ENCODE measurements at places on chromosomes 4 and X.

DNA sequence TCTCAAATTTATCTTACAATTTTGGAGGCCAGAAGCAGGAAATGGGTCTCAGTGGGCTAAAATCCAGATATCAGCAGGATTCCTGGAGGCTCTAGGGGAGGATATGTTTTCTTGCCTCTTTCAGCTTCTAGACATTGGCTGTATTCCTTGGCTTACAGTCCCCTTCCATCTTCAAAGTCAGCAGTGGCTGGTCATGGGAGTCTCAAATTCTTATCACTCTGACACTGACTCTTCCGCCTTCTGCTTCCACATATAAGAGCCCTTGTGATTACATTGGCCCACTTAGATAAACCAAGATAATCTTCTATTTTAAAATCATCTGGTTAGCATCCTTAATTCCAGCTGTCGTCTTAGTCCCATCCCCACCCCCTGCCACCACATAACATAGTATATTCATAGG, 113.0 kb downstream of the PCDH7 start:
- DNase-seq = no peak

GRCh38 chr4:10153161-10153560, 36.6 kb upstream of the WDR1 start:
- no peak for DNase-seq

GRCh38 chrX:99703473-99703872, 706.6 kb downstream of the PCDH19 start:
- no peak for DNase-seq

DNA sequence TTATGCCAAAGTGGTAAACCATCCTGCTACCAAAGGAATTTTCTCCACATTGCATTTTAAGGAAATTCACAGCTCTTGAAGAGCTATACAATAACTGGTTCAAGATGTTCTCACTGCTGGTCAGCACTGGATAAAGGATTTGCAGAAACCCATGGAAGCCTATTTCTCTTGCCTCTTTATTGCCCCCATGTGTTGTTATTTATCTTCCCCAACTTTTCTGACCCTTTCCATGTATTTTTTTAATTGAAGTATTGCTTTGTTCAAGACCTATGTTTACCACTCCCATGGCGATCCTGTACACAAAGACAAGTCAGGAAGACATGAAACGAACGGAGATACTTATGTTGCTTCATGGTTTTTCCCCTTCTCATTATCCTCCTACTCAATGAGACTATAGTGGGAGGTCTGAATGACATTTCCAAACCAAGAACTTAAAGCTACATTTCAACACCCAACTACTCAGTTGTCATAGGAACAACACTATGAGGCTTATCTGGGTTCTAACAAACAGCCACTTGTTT, 566.4 kb upstream of the DIPK2B start:
- DNase-seq = no peak

DNA sequence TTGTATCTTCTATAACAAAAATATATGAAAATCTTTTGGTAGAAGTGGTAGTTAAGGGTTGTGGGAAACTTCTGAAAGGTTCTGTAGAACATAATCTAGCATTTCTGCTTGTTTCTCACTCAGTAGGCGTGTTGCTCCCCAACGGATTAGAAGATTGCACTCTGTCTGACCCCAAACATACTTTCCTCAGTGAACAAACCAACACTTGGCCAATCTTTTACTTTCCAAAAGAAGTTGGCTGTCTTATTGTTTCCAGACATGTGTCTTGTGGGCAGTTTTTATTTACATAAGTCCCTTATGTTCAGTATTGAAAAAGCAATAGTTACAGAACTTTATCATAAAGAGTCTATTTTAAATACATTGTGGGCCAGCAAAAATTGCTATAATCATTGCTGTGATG, 312.8 kb upstream of the EPHA5 start:
- DNase-seq = no peak

GRCh38 chr4:42277291-42277690, 120.0 kb upstream of the SHISA3 start:
- no peak for DNase-seq

DNA sequence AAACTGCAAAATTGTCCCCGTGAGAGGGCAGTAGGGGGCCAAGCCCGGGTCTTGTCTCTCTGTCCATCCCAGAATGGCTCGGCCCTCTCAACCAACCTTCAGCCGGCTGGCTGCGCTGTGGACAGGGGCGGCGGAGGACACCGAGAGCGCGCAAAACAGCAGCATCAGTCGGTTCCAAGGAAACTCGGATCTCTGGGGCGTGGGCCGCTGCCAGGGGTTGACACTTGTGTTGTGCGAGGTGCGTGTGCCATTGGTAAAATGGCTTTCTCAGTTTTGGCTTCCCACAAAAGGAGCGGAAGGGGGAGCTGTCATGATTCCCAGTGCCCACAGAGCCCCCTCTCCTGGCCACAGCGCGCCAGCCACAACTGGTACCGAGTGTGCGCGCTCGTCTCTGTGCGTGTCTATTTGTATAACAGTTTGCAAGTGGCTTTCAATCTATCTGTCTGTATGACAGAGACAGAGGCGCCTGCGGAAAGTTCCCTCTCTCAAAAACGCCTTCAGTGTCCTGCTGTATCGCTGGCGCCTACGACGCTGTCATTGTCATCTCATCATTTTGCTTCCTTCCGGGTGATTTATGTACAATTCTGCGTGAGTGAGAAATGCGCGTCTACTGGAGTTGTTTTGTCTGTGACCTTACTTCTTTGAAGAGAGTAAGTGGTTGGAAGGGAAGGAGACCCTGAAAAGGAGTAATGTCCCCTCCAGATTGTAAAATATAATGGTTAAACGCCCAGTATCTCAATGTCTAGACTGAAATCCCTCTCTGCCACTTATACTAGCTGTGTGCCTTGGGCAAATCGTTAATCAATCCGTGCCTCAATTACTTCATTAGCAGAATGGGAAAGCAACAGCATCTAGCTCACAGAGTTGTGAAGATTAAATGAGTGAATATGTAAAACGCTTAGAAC, 1.8 kb downstream of the DKK2 start:
- no peak for DNase-seq

- DNase-seq = no peak
These were observed 5.4 kb upstream of the ASB5 start for GRCh38 chr4:176274441-176274840.

GRCh38 chrX:112341598-112341997, 259.0 kb upstream of the TRPC5 start:
- DNase-seq = no peak

DNA sequence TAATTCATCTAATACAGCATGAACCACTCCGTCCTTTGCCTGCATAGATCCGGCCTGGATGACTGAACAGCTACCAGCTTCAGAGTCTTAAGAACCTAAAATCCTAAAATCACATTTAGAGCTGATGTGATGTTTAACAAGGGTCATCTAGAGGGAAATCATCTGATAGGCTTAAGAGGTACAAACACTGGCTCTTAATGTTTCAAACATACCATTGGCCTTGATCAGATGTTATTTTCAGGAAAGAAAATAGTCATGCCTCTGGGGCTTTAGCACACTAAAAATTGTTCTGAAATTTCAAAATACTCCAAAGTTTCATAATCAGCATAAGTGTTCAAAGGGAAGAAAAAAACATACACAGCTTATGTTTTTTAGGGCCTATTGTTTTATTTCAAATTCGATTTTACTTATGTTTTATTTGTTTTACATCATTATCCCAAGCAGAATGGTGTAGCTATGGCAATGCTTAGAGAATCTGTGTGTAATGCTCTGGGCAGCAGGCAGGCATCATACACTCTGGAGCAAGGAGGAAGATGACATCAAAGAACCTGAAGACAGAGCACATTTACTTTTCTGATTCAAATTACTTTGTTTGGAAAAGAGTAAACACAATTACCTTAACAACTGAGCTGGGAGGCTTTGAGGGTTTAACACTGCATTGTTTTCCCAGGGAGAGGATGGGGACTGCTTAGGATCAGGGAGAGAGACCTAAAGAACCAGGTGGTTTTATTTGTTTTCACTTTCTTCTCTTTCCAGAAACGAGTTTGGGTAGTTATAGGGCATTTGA, 25.3 kb upstream of the LEF1 start:
- DNase-seq = no peak

GRCh38 chr4:107896158-107896645, 35.1 kb upstream of the CYP2U1 start:
- DNase-seq = no peak

GRCh38 chr4:126458993-126459392, 1144.2 kb downstream of the FAT4 start:
- no peak for DNase-seq

DNA sequence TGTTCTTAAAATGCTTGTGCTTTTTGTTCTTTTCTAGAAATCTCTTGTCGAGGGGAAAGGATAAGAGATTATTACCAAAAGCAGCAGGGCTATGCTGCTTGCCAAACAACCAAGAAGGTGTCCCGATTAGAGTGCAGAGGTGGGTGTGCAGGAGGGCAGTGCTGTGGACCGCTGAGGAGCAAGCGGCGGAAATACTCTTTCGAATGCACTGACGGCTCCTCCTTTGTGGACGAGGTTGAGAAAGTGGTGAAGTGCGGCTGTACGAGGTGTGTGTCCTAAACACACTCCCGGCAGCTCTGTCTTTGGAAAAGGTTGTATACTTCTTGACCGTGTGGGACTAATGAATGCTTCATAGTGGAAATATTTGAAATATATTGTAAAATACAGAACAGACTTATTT, 81.5 kb upstream of the PACRGL start:
- no peak for DNase-seq

- DNase-seq = no peak
These were observed 561.5 kb downstream of the BCOR start for GRCh38 chrX:39536211-39536610.

- DNase-seq = no peak
These were observed 47.8 kb upstream of the CLNK start for GRCh38 chr4:10732235-10732913.

DNA sequence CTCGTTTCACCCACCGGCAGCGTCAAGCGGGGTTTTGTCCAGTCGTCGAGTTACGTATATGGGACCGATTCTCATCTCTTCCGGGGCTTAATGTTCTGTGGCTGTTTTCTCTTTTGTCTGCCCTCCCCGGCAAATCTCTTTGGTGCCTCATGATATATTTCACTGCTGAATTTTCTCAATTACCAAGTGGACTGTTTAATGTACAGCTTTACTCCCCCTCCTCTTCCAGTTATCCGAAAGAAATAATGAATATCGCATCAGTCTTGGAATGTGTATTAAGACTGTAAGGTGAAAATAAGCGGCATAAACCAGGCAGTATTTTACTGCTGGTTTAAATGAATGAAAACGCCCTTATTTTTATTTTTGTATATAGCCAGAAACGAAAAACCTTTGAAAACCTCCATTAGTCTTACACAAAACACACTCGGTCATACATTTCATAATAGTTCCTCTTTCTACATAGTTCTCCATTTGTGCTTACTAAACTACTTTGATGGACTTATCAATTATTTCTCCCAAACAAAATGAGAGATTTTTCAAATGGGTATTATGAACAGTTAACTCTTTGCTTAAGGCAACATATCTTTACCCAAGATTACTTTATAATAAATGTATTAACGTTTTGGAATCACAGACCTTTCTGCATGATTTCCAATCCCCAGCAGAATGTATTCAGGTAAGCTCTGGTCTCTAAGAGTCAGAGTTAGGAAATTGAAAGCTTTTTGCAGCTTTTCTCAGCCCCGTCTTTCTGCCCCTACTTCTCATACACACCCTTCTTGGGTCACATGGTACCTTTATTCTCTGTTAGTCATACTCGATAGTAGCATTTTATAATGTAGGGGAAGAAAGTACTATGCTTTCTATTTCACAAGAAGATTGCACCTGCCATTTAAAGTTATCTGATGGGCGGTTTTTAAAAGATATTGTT, 979 bp downstream of the RP2 start:
- DNase-seq = no peak

GRCh38 chrX:69152417-69152841, 12.8 kb downstream of the PJA1 start:
- DNase-seq = no peak

GRCh38 chr4:32192363-32192762, 1472.2 kb downstream of the PCDH7 start:
- DNase-seq = no peak

DNA sequence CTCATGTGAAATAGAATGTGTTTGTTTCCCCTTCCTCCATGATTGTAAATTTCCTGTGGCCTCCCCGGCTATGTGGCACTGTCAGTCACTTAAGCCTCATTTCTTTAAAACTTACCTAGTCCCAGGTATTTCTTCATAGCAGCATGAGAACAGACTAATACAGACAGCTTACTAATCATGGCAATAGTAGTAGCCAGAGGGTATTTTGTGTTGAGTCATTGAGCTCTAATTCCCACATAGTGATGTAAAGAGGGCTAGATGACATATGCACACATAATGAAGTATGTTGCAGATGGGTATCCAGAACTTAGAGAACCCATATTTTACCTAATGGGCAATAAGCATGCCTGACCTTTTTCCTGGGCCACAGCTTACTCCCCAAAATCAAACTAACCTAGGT, 1197.2 kb downstream of the PCDH7 start:
- DNase-seq = no peak

GRCh38 chr4:159055833-159056232, 47.0 kb upstream of the RAPGEF2 start:
- no peak for DNase-seq

DNA sequence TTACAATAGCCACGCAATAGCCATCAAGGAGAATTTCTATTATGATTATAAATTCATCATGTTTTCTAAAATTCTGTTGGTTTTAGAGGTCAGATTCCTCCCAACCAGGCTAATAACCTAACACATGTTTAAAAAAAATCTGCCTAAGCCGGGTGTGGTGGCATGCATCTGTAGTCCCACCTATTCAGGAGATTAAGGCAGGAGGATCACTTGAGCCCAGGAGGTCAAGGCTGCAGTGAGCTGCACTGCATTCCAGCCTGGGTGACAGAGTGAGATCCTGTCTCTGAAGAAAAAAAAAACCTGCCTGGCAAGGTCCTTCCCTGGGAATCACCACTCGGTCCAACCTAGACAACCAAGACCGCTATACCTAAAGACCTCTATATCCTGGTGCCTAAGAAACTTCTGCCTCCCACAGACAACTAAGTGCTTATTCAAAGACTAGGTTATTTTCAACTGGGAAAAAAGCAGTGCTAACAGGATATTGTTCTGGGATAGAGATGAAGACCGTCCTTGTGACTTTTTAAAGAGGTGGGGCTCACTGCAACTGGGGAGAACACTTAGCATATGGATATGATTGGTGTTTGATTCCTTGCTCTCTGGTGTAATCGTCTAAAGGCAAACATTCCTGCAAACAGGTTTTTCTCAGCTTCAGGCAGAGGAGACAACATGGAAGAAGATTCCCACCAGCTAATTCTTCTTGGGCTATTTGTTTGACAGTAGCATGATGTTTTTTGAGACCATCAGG, 18.2 kb downstream of the ATP1B4 start:
- DNase-seq = no peak

DNA sequence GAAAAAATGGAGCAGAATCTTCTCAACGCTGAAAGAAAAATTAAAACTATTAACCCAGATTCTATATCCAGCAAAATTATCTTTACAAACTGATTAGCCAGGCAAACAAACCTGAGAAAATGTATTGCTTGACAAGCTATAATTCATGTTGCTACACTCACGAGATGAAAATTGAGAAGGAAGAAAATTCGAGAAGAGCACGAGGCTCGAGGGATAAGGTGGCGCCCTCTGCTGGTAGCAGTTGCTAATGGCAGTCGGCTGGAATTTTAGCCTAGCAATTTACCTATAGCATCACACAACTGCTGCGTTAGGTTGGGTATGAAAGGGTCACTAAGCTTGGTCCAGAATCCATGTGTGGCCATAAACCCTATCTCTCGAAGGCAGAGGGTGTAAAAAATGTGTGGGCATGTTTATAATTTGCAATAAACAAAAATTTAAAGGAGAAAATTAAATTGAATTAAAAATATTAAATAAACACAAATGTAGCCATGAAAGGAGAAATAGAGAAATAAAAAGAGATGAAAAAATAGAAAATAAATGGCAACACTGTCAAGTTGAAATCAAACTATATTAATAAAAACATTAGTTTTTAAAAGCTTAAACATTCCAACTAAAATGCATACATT, 126.6 kb downstream of the PPP4R3C start:
- no peak for DNase-seq
